ENCODE measurements at places on chromosomes 6 and 20.

- no peak for DNase-seq
These were observed 290.8 kb downstream of the THBS2 start for GRCh38 chr6:168962886-168963285.

- no peak for DNase-seq
These were observed 584.1 kb downstream of the TFAP2A start for GRCh38 chr6:9830808-9831207.

DNA sequence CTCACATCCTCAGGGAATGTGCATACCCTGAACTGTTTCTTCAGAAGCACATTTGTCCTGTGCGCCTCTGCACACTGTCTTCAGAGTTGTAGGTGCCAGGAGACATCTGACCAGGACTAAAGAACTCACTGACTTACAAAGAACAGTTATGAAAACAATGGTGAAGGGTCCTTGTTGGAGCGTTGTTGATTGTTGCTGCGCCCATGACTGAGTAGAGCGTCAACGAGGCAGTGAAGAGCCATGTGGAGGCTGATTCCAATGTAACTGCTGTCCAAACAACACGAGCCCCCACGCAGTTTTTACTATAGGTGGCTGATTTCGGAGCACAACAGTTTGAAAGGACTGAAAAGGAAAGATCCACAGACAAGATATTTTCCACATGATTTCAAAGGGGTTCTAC, 380.3 kb downstream of the CDH26 start:
- DNase-seq: no peak

DNA sequence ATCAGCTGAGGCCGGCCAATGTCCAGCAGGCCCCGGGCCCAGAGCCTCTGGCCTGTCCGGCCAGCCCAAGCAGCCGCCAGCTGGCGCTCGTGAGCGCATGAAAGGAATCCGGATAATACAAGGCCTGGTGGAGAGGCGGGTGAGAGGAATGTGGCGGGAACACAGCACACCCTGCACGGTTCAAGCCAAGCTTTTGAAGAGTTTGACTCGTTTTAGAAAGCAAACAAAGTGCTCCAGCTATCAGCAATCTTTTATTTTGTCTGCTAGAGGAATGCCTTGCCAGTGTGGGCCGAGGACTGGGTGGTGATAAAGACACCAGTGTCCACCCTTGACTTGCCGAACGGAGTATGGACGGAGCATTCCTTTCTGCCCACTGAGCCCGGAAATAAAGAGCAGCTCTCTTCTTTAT, 9.3 kb upstream of the NEDD9 start:
- no peak for DNase-seq

GRCh38 chr20:4161401-4162251, 146.3 kb upstream of the RNF24 start:
- DNase-seq: no peak

- no peak for DNase-seq
These were observed 111.4 kb downstream of the FYN start for GRCh38 chr6:111761783-111762312.

GRCh38 chr6:22568854-22569253, 512 bp upstream of the HDGFL1 start:
- no peak for DNase-seq

- DNase-seq: no peak
These were observed 54.2 kb downstream of the OPN5 start for GRCh38 chr6:47836046-47836445.

DNA sequence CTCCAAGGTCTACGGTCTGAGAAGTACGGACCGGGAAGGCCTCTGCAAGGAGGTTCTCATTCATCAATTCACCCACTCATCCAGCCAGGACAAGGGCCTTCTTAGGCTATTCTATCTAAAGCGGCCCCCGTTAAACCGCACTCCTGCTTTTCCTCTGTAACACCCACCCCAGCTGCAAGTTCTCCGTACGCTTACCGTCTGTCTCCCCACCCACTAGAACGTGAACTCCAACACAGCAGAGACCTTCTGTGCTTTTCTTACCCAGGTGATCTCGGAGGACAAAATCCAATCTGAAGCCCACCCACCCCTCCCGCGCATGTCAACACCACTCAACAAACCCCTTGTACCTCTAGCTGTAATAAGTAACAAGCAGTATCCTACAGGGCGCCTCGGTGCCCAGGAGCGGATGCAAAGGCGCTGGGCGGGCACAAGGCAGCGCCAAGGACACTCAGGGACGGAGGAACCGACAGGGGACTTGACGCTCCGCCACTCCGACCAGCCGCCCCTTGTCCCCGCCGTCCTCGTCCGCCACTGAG, 351 bp downstream of the AURKA start:
- DNase-seq: no peak

DNA sequence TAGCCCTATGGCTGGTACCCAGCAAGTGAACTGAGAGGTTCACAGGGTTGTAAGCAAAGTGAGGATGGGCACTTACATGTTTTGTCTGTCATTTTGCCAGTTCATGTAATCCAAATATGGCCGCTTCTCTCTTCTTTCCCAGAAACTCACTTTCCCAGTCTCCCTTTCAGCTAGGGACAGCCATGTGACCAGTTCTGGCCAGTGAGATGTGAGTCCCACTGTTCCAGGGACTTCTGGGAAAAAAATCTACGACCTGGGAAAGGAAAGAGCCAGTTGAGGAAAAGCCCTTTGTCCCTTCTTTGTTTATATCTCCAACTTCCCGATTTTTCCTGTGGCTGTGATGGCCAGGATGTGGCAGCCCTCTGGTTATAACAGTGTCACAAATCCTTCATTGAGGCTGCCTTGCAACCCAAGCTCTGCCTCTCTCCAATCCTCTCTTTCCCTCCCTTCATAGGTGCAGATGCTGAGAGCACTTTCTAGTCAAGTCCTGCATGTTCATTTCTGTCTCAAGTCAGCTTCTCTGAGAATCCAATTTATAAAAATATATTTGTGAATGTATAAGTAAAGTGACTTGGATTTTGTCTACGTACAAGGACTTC, 148.6 kb upstream of the ZFP64 start:
- no peak for DNase-seq

GRCh38 chr20:50216543-50217206, 26.0 kb downstream of the CEBPB start:
- DNase-seq: no peak

GRCh38 chr20:1820138-1821079, 74.8 kb upstream of the SIRPA start:
- DNase-seq: no peak

DNA sequence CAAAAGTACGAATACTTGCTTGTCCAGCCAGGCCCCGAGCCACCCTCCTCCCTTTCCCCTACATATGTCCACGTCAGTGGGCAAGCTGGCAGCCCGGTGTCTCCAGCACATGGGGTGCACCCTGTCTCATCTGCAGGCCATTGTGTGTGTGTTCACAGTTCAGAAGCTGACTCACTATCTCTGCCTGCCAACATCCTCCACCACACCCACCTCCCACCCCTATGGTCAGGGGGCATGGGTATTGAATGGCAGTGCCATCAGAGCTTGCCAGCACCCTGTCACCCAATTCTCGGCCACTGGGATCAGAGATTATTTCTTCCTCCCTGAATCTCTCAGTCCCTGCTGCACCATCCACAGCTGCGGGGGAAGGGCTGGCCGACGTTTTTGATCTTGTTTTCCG, 195.7 kb downstream of the FARS2 start:
- no peak for DNase-seq

DNA sequence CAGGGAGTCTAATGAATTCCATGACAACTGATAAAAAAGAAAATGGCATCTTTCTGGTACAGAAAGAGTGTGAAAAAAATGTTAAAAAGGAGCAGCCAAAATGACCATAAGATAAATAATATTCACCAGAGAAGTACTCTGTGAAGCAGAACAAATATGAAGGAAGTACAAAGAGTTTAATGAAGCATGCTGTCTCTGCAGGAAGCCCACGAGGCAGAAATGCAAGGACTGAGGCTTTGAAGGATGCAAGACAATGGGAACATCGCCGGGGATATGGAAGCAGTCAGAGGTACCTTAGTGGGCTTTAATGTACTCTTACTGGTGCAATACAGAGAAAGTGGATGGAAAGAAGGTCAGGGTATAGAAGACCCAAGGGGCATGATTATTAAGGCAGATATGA, 50.7 kb downstream of the NOX3 start:
- no peak for DNase-seq

GRCh38 chr6:13436399-13437217, 50.8 kb downstream of the GFOD1 start:
- no peak for DNase-seq

DNA sequence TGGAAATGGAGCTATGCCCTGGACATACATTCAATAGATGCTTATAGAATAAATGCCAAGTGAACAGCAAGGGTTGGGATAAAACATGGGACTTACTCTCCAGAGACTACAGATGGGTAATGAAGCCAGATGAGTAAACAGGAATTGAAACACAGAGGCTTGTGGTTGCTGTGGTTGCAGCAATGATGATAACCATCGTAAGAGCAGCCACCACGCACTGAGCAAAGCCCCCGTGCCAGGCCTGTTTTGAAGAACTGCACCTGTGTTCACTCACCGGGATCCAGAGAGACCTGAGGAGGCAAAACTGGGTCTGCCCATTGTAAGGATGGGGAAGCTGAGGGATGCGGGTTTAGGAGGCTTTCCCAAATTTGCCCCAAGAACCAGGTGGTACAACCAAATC, 431.1 kb upstream of the CDH4 start:
- DNase-seq: no peak
